Kasumi-1 (cell line): ENCODE measurements at places on chromosomes 6 and 20.

- DNase-seq, result no peak
Measured at GRCh38 chr6:96947055-96947454, 22.5 kb downstream of the KLHL32 start.

GRCh38 chr6:166459906-166460305 lies 77.2 kb upstream of the MPC1 start:
- no peak for DNase-seq

DNA sequence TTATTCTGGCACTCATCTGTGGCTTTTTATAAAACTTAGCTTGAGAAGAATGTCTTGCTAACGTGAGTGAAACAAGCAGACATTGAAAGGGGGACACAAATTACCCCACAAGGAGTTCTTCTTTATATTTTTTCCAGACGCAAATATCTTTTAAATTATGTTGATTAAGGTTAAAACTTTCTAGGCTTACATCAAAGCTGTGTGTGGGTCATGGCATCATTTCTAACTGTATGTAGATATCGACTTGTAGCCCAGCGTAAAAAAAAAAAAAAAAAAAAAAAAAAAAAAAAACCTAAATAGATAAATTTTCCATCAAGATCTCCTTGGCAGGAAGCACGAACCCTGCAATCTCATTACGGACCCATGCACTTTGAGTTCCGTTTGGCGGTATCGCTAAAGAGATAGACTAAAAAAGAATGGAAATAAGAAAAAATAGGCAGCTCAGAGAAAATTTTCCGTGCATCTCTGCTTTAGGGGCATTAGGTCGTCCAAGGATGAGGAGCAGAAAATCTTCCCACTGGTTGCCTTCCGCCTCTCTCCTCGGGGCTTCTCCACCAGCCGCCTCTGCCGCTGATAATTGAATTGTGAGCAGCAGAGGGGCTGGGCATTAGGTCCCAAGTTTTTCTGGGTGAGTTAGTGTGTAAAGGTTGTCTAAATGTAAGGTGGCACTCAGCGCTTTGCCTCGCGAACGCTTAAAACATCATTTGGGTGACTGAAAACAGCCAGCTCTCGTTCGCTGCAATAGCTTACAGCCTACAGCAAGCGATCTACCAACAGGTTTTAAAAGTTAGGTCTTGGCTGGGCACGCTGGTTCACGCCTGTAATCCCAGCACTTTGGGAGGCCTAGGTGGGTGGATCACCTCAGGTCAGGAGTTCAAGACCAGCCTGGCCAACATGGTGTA lies 194.0 kb downstream of the TRIM27 start:
- no peak for DNase-seq

DNA sequence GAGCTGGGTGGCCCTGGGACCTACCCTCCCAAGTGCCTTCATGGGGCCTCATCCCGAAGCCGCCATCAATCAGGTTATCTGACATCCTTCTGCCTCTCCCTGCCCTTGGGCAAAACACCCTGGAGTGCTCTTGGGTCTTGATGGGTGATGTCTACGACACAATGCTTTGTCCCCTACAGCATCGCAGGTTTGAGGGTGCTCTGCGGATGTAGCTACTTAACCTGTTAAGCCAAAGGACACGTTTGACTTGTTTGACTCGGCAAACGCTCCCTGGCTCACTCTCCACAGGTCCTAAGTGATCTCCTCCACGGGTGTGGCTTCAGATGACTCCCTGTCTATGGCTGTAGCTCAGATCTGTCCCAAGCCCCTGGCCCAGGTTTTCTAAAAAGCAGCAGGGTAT lies 35.6 kb downstream of the TBC1D7 start:
- DNase-seq, result no peak

GRCh38 chr6:38713812-38714211 lies 1.3 kb upstream of the DNAH8 start:
- peak; percentile 13 for DNase-seq

- no peak for DNase-seq
Measured at GRCh38 chr20:52959125-52959524, 13.0 kb upstream of the TSHZ2 start.

DNA sequence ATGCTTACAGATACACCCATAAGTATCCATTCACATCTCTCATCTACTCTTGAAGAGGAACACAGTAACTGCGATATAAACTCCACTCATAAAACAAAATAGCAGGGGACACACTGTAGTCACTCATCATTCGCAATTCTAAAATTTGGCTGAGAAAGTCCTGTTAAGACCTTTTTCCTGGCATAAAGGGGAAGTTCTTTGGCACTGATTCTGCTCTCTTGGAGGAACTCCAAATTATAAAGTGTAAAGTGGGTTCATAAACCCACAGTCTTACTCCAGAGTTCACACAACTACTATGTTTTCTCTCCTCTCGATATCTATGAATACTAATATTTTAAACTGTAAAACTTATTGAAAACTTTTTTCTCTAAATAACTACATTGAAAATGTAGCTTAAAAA lies 80.6 kb downstream of the ADGB start:
- DNase-seq, result peak; percentile 61
